Kidney tubule cell (primary cell): ENCODE measurements at places on chromosomes 12 and 14.

- peak; percentile 39 for DNase-seq
These were observed 430 bp downstream of the SLC41A2 start for GRCh38 chr12:104957719-104958000.

DNA sequence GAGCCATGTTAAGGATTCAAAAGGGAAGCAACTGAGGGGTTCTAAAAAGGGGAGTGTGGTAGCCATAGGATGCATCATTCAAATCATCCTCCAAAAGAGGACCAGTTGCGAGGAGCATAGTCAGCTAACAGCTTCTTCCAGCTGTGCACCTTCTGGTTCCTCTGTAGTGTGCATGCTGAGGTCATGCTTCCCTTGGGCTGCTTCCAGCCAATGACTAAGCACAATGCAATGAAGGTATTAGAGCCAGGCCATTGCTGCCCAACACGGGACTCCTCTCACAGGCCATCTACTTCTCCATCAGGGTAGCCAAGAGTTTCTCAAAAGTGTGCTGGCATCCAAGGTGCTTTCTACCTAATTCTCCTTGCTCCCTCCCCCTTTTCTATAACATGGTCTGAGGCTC, 69.2 kb upstream of the ARID2 start:
- peak; percentile 84 for DNase-seq

DNA sequence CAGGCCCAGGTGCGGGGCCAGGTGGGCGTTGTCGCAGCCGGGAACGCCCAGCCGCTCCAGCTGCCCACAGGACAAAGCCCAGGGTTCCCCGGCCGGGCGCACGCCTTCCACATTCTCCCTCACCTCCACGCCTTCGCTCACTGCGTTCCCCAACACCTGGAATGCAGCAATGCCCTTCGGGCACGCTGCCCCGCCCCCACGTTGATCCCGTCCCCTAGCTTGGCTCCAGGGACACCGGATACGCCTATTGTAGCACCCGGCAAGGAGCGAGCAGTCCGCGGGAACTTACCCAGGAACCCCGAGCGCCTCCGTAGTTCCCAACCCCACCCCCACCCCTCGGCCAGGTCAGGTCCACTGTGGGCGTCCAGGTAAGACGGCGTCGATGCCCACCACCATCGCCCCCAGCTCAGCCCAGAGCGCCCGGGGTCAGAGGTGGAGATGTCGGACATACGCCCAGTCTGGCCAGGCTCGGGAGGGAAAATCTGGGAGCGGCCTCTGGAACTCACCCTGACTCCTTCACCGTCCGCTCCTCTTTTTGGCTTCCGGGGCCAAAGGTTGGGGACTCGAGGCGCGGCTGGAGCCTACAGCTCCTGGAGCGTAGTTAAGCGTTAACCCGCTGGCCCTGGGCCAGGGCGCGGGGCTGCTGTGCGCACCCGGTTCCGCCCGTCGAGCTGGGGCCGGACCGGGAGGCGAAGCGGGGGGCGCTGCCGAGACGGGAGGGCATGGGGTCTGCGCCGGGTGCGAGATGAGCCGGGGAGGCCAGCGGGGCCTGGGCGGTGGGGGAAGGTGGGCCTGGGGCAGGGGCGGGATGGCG, 594 bp upstream of the CEP170B start:
- peak; percentile 76 for DNase-seq

DNA sequence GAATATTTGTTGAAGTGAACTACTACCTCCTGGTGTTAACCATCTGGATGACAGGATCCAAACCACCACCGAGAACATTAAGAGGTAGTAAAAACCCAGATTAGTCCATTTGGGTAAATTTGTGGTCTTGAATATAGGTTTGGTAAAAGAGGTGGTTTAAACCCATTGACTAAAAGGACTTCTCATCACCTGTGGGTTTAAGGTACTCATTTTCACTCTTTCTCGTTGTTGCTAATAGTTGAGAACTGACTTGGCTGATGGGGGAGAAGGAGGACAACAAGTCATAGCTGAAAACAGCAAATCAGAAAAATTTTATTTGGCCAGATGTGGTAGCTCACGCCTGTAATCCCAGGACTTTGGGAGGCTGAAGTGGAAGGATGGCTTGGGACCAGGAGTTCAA, 59.2 kb downstream of the ACADS start:
- DNase-seq: no peak

- DNase-seq: no peak
These were observed 13.6 kb downstream of the MDM2 start for GRCh38 chr12:68821357-68822188.

DNA sequence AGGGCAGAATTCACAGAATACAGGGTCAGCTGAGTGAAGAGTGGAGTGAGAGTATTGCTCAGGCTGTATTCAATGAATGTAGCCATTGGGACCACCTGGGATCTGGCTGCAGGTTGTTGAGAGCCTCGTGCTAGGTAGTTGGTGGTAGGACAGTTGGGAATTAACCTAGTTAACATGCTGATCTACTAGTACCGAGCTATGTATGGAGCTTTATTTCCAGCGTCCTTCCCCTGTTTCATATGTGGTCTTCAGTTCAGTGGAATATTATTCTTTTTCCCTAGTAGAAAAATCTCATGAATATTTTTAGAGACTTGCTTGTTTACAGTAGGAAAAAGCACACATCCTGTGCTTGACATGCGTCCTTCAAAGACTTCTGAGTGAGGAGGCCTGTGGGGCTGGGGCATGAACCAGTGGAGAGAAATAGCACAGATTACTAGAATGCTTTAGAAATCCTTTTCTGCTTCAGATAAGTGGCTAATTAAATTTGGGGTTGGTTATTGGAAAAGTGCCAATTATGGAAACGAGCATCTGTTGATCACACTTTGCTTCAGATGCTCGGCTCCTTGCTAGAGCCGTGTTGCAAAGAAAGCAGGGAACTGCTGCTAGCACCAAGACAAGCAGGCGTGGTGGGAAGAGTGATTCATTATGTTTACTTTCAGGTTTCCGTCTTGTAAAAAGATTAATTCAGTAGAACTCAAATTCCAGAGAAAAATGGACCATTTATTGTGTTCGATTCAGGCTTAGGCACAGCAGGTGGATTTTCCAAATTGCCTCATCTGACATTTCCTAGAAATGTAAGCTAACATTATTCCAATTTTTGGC, 53.6 kb downstream of the ARF6 start:
- DNase-seq: peak; percentile 49

DNA sequence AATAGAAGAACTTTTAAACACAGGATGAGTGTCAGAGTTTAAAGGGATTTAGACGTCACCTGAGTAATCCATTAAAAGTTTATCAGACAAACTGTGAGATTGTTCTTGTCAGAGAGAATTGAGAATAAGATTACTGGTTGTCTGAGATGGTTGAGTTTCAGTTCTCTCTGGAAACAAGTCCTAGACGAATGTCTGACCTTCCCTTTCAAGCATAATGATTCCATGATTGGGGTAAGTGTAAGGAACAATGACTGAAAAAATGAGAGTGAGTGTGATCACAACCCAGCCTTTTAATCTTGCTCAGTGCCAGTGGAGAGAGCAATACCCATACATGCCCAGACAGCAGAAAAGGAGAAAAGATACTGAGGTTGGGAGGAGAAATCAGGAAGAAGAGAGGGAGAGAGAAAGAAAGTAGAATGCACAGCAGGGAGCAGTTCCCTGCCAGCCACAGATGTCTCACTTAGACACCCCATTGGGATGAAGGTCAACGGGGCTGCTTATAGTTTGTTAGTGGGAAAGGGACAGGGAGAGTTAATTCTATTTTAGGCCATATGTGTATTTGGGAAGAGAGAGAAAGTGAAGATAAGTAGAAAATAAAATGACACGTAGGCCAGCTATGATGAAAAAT, 4.3 kb downstream of the GRIP1 start:
- no peak for DNase-seq

- DNase-seq: no peak
These were observed 88.3 kb downstream of the BCL11B start for GRCh38 chr14:99183716-99184115.
